ENCODE measurements at places on chromosomes 4 and X.

- DNase-seq, result no peak
Measured at GRCh38 chrX:38612281-38612680, 50.9 kb downstream of the TSPAN7 start.

DNA sequence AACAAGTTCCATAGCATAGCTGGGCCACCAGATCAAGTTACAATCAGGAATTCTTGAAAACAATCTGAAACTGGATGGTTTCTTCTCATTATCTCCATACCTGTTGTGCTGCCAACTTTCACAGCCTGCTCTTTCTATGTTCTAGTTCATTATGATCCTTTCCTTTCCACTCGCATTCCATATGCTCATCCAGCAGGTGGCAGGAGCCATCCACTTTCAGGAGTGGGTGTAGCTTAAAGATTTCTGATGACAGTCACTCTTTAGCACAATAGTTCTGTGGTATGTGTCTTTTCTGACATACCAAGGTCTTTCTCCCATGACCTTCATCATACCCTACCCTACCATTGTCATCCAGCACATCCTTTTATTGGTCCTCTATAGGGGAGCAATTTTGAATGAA, 46.4 kb downstream of the PAGE2 start:
- no peak for DNase-seq

DNA sequence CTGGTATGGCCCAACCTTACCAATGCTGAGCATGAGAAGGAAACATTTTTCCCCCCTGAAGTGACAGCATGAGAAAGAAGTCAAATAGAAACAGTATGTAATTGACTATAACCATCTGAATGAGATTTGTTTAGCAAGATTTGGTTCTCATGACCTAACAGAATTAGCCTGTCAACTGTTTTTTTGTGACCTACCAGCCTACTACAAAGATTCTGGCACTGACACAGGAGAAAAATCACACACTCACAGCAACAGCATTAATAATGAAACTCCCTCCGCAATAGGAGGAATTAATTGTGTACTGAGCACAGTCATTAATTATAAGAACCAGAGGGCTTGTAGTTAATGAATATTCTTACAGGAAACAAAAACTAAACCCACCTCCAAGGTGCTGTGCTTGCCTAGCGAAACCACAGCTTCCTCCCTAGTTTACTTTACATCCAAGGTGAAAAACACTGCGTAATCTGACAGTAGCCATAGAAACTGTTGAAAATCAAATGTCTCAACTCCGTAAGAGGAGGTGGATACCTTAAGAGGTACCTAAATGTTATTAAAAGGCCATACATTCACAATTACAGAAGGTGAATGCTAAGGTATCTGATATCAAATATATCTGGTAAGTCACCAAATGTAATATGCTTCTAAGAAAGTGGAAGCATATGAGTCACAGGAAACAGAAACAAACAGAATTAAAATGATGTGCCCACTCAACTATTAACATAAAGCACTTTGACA, 34.9 kb downstream of the MMRN1 start:
- DNase-seq, result no peak

GRCh38 chrX:136386826-136387225, 86.1 kb downstream of the ADGRG4 start:
- DNase-seq, result no peak

DNA sequence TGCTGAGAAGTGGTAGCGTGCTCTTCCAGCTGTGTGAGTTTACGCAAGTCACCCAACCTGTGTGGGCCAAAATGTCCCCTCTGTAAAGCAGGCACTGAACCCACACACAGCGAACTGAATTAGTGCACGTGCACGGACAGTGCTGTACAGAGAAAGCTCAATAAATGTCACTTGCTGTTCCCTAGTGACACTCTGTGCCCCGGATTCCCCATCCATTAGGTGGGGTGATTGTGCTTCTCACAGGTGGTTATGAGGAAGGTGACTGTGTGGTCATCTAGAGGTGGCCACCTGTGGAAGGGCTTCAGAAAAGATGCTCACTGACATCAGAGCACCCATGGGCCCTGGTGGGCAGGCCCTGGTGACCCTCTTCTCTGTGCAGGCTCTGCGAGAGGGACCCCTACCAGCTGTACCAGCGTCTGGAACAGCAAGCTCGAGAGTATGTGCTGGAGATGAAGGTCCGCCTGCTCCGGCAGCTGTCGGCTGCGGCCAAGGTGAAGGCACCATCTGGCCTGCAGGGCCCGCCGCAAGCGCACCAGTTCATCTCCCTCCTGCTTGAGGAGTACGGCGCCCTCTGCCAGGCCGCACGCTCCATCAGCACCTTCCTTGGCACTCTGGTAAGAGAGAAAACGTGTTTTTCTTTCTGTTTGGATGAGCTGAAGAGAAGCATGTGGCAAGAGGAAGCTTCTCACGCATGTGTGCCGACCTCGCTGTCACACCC, 94.3 kb downstream of the FAM193A start:
- no peak for DNase-seq

GRCh38 chr4:88524171-88524570, 595 bp upstream of the PYURF start:
- no peak for DNase-seq

DNA sequence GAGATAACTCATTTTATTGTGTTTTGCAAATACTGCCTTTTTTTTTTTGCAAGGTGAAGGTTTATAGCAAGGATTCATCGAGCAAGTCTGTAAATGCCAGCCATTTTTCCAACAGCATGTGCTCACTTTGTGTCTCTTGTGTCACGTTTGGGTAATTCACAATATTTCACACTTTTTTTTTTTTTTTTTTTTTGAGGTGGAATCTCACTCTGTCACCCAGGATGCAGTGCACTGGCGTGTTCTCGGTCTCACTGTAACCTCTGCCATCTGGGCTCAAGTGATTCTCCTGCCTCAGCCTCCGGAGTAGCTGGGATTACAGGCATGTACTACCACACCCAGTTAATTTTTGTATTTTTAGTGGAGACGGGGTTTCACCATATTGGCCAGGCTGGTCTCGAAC, 1.9 kb downstream of the RNF4 start:
- DNase-seq, result no peak

Data from CMK (cell line).